SK-N-SH (cell line): ENCODE measurements at places on chromosomes 1 and 21.
A peak's percentile ranks its signal among the peaks of the same experiment; 100 is the strongest.

DNA sequence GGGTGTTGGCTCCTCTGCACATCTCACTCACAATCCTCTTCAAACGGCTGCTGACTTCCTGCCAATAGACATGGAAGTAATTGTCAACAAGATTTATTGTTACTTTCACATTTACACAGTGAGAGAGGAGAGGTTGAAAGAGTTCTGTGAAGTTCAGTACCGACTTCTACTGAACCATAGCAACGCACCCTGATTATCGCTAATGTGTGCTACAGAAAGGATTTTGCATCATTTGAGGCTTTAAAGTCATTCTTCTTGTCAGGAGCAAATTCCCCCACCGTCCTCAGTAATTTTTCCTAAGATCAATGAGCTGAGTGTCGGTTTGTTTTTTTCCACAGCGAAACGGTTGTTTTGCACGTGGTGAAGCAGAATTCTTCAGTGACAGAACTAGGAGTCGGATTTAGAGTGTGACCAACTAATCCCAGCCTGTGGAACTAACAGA lies 361.0 kb downstream of the ADGRL2 start:
- DNase-seq, result no peak

DNA sequence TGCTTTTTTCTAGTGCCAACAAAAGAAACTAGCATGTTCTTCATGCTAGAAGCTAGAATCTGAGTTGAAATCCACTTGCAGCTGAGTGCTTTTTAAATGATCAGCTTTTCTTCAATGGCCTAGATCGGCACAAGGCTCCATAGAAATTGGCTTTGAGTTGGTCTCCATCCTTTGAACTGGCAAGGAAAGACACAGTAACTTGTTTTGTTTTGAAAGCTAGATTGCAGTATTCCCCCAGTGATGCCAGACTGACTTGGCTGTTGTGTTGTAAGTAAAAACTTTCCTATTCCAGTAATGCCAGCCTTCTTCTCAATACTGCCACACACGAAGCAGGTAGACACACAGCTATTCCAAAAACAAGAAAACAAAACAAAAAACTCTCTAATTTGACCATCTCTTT lies 139.1 kb downstream of the FMN2 start:
- DNase-seq, result no peak

DNA sequence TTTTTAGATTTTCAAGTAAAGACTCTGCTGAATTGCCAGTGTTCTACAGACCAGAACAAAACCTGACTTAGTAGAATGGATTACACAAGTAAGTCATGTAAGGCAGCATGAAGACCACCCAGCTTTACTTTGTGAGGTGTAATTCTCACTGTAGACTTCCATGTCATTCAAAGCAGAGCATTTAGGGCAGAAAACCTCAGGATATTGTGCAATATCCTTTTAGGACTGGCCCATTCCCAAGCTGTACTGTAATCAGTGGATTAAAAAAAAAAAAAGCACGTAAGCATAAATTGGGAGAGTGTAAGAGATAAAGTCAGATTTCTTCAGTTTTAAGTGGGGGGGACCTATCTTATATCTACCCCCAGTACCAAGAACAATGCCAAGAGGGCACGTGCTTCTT lies 380.5 kb upstream of the PRMT6 start:
- no peak for DNase-seq

- no peak for DNase-seq
Observed at GRCh38 chr1:159641221-159641620, 53.6 kb downstream of the APCS start.

GRCh38 chr1:160108888-160109662 lies 6.5 kb upstream of the ATP1A2 start:
- DNase-seq, result peak; percentile 63

DNA sequence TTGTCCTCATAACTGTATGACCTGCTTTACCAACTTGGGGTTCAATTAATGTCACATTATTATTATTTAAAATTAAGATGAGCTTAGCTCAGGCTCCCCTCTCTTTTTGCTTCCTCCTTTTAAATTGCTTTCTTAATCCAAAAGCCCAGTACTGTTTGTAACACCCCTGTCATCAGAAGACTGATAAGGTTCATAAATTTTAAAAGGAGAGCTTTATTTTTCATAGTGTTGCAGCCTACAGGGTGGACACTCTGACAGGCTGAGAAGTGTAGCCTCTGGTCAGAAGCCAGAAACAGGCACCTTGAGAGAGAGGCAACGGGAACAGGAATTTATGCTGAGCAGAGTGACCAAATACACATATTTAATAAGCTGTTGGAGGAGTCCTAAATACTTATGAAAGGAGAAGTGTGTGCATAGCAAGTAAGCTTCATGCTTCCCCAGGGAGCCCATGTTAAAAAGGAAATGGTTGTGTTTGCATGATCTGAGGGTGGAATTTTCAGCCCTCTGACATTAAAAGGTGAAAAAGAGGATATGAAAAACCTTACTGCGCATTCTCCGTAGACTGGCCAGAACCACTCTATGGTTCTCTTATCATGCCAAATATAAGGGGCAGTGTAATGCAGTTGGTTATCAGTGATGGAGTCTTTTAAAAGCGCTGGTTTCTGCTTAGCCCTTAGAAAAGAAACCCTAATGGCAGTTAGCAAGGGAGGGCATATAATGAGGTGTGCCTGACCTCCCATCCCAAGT lies 30.5 kb upstream of the FGGY start:
- DNase-seq, result no peak

DNA sequence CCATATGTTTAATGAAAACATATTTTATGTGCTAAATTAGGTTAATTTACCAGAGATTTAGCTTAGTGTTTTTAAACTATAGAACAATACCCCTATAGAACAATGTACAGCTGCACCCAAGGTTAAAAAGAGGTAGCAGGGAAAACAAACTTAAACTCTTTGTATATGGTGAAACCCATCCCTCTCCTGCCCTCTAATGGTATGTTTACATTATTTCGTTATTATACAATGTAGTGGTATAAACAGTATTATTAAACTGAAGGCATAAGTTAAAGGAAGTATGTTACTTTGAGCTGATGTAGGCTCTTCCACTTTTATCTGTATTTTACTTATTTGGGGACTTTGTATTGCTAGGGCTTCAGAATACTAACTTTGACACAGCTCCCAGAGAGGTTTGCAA lies 16.7 kb upstream of the ZYG11A start:
- DNase-seq, result no peak

DNA sequence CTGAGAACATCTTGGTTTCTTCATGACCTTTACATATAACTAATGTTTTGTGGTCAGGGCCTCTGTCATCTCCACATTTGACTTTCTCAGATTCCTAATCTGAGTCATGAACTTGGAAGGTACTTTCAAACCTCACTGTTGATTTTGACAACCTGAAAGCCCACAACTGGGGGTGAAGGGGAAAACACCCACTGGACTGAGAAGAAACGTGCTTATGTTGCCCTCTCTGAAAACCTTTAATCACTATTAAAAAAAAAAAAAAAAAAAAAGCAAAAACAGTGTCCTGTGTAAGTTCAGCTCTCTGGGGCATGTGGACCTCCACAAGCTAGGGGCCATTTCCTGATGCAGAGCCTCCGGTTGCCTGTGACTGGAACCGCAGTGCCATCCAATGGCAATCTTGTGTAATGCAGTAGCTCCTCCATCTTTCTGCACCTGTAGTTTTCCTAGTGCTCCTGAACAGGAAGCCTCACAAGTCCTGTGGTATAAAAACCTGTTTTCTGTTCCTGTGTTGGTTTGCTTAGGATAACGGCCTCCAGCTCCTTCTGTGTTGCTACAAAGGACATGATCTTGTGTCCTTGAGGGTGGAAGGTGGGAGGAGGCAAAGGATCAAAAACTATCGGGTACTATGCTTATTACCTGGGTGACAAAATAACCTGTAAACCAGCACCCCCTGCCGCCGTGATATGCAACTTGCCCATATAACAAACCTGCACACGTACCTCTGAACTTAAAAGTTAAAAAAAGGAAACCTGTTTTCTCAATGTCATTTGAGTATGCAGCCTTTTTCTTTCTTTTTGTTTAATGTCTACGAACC lies 124.5 kb downstream of the ZNF648 start:
- DNase-seq, result peak; percentile 47

- DNase-seq, result no peak
Observed at GRCh38 chr1:104856518-104856917, 1106.8 kb downstream of the AMY1C start.

- no peak for DNase-seq
Observed at GRCh38 chr1:115927971-115928370, 48.3 kb upstream of the SLC22A15 start.

DNA sequence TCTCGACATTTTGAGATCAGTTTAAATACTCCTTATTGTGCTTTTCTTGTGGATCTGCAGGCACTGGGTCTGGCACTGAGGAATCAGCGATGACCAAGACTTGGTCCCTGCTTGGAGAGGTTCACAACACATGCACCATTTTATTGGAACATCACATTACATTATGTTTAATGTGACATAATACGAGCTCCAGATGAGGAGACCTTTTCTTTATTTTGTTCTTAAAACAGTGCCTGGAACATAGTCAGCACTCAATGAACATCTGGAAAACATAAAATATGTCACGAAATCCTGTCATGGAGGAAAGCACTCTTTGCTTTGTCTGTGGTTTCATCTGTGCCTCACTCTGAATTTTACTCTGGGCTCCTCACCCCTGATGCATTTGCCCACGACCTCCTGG lies 110.7 kb downstream of the ST6GALNAC3 start:
- DNase-seq, result no peak

DNA sequence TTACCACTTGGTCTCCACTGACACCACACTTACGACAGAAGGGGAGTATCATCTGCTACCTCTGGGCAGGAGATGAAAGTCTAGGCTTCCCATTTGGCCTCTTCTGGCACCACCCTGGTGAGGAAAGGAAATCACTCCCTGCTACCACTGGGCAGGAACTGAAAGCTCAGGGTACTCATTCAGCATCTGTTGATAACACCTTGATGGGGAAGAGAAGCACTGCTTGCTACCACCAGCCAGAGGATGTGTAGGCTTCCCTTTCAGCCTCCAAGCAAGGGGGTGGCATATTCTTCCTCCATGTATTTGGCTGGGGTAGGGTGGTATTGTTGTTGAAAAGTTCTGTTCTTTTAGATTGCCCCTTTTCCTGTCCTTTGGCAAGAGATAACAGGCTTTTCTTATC lies 115.0 kb downstream of the ACBD6 start:
- DNase-seq, result no peak

DNA sequence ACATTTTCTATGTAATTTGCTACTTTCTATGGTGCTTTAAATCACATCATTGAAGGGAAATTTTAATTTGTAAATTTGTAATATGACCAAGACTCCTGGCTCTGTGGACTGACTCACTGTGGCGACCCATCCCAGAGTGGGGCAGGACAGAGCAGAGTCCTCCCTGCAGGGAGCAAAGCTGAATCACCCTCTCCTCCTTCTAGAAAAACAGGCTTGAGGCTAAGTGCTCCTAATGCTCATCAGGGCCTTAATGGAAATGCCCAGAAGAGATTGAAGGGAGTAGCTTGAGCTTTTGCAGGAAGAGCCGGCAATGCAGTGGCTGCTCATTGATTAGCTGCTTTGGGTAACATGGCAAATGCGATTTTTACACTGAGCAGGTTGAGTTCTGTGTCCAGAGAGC lies 16.8 kb downstream of the S100A10 start:
- no peak for DNase-seq

GRCh38 chr1:119713039-119713748 lies 1.5 kb downstream of the PHGDH start:
- DNase-seq, result peak; percentile 38

GRCh38 chr1:13699510-13699909 lies 478 bp upstream of the PRDM2 start:
- DNase-seq, result no peak

DNA sequence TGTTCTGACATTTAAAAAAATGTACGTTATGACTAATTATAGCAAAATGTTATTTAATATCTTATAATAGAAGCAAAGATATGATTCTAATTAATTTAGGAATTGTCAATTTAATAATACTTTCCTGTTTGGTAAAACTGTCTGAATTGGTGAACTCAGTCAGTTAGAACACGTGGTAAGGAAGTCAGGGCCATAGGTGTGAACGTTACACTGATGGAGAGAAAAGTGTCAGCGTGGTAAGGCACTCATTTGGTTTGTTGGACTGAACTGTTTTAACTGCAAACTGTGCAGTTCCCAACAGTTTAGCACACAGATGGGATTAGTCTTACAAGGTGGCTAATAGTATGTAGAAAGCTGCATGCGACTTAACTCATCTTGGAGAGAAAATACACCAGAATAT lies 102.9 kb downstream of the EPB41 start:
- no peak for DNase-seq

GRCh38 chr1:219792337-219793021 lies 135.9 kb downstream of the SLC30A10 start:
- DNase-seq, result peak; percentile 64

- DNase-seq, result no peak
Observed at GRCh38 chr1:75992312-75992711, 60.1 kb upstream of the ASB17 start.

DNA sequence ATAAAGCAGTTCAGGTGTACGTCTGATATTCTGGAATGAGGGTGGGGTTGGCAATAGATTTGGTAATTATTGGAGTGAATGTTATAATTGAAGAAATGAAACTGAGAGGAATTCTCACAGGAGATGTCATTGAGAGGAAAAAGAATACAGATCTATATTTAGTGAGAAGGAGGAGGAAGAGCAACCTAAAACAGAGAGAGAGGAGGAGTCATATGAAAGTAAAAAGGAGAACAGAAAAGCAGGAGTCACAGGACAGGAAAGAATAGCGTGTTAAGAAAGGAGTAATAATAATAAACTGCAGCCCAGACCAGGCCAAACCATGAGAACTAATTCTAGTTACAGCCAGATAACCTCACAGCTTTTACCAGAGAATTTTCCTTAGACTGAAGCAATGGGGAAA lies 62.7 kb upstream of the MROH9 start:
- DNase-seq, result no peak

DNA sequence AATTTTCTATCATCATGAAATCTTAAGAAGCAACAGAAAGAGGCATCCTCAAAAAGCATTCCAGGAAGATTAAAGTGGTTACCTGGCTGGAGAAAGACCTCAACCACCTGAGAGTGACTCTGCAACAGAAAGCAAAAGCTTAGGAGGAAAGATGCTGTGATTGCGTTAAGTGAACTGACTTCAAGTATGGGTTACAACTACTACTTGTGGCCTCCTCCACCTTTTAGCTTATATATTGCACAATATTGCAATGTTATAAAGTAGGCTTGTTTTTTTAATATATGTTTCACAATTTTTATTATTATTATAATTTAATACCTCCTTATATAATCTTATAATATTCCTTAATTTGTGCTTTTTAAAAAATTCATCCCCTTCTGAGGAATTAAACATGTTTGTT lies 1407.5 kb downstream of the KCNT2 start:
- no peak for DNase-seq
